ENCODE measurements at places on chromosomes 11 and 22. TPM values are rescaled to one million over a fixed set of nuclear protein-coding genes. Genes with fewer than 3 reads are reported as not detected.

DNA sequence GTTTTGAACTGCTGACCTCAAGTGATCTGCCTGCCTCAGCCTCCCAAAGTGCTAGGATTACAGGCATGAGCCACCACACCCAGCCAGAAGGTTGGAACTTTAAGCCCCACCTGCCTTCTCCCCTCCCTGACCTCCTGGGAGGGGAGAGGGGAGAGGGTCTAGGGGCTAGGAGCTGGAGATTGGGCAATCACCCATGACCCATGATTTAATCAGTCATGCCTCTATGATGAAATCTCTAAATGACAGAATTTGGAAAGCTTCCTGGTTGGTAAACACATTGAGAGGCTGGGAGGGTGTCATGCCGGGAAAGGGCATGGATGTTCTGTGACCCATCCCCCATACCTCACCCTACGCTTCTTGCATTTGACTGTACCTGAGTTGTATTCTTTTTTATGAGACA is 17.1 kb upstream of the TFIP11 start:
- no peak for DNase-seq

DNA sequence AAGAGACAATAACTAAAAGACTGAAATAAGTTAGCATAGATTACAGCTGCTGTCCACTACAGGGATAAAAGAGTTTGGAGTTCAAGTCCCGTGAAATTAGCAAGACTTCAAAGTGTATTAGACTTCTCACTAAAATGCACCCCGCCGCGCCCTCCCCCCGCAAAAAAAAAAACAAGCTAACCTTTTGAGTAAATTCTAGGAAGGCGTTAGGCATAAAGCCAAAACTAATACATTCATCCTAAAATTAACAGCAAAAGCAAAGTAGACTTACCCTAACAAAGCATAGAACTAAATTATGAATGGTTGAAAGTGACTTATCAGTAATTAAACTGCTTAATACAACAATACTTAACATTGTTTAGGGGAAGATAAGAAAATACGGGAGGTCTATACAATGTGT is 581.0 kb upstream of the CHORDC1 start:
- no peak for DNase-seq

- DNase-seq: no peak
Observed at GRCh38 chr11:11211186-11211585, 141.9 kb downstream of the CSNK2A3 start.

KRTAP5-7 gene
- total RNA-seq: not detected

DNA sequence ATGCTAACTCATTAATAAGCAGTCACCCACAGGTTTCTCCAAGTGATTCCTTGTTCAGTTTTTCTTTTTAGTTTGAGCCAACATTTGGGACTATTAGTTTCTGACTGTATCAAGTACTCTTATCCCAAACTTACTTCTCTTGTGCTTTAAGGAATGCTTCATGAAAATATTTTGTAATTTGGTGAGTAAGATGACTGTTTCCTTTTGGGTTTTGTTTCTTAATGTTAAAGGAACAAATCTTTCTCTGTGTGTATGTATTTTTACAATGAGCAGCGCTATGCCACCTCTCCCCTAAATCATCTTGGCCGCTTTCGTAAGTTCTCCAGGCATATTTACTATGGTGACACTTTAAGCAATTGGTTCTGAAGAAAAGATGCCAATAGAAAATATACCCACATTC is 72.4 kb downstream of the LDLRAD3 start:
- DNase-seq: no peak

TCN1 gene
- total RNA-seq: not detected

- peak; percentile 100 for DNase-seq
Observed at GRCh38 chr11:3797329-3798090, at the start of gene NUP98. TSS of gene NUP98 (minus strand) at chr11:3797554. CDS start at chr11:3782117, 15,437 bp downstream.

PATE2 gene
- 0.20 TPM for total RNA-seq

All from activated CD4-positive, alpha-beta T cell treated with anti-CD3 and anti-CD28 coated beads, Interleukin-2, amount 10 ng/mL, durations not matched to agents 7 days and 5 days (primary cell).